Caki2 (cell line): ENCODE measurements at places on chromosomes 1 and 21. TPM values are rescaled to one million over a fixed set of nuclear protein-coding genes. Genes with fewer than 3 reads are reported as not detected.

The ACTL8 gene
- total RNA-seq, result 1.2 and 1.5 TPM in 2 replicates

The CFAP126 gene
- total RNA-seq, result not detected in 2 replicates

The SPATA21 gene
- not detected in 2 replicates for total RNA-seq

The SRRM1 gene
- total RNA-seq, result 6.1 and 9.8 TPM in 2 replicates

The CCDC30 gene
- 0.17 and 2.6 TPM in 2 replicates for total RNA-seq

The KCNA10 gene
- total RNA-seq, result not detected in 2 replicates

The RRP15 gene
- total RNA-seq, result 2.4 and 2.6 TPM in 2 replicates

The PPFIA4 gene
- total RNA-seq, result 8.7 and 15.3 TPM in 2 replicates

The SAMD13 gene
- total RNA-seq, result 2.5 and 8.7 TPM in 2 replicates

The FAM72C gene
- 2.3 and 6.8 TPM in 2 replicates for total RNA-seq

The MCL1 gene
- 81.5 and 83.4 TPM in 2 replicates for total RNA-seq

The RUNX1 gene
- 2.0 and 4.8 TPM in 2 replicates for total RNA-seq
